Activated CD4-positive, alpha-beta T cell treated with anti-CD3 and anti-CD28 coated beads, Interleukin-2, amount 50 U/mL, for 1 hour (primary cell): ENCODE measurements at places on chromosomes 11 and 22.

- DNase-seq = no peak
Measured at GRCh38 chr22:41340357-41340756, 39.0 kb downstream of the ZC3H7B start.

DNA sequence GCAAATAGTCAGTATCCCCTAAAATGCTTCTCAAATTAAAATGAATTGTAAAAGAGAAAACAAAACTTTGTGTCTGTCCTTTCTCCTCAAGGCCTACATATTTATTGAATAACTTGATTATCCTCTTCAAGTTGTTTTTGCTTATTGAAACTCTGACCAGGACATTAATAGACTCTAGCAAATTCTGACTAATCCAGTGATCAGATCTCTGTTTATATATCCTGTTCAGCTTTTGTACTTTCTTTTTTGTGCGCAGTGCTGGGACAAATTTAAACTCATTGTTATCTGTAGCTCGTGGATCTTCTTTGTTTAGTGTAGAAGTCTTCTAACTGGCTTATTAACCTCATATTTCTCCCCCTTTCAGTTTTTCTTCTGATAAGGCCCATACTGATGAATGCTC is 139.9 kb upstream of the SORL1-AS1 start:
- no peak for DNase-seq

- DNase-seq = no peak
Measured at GRCh38 chr11:97224396-97224795, 834.6 kb downstream of the JRKL start.

DNA sequence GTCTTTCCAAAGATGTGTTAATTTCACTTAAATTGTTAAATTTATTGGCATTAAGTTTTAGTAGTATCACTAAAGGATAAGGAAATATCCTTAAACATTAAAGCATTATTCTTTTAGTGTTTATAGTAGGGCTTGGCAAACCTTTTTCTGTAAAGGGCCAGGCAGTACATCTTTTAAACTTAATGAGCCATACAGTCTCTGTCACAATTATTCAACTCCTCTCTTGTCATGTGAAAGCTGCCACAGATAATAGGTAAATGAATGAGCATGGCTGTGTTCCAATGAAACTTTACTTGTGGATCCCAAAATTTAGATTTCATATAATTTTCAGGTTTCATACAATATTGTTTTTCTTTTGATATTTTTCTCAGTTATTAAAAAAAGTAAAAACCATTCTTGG is 268.2 kb upstream of the C11orf87 start:
- no peak for DNase-seq
